ENCODE measurements at places on chromosomes 5 and 9. TPM values are rescaled to one million over a fixed set of nuclear protein-coding genes. Genes with fewer than 3 reads are reported as not detected.

DNA sequence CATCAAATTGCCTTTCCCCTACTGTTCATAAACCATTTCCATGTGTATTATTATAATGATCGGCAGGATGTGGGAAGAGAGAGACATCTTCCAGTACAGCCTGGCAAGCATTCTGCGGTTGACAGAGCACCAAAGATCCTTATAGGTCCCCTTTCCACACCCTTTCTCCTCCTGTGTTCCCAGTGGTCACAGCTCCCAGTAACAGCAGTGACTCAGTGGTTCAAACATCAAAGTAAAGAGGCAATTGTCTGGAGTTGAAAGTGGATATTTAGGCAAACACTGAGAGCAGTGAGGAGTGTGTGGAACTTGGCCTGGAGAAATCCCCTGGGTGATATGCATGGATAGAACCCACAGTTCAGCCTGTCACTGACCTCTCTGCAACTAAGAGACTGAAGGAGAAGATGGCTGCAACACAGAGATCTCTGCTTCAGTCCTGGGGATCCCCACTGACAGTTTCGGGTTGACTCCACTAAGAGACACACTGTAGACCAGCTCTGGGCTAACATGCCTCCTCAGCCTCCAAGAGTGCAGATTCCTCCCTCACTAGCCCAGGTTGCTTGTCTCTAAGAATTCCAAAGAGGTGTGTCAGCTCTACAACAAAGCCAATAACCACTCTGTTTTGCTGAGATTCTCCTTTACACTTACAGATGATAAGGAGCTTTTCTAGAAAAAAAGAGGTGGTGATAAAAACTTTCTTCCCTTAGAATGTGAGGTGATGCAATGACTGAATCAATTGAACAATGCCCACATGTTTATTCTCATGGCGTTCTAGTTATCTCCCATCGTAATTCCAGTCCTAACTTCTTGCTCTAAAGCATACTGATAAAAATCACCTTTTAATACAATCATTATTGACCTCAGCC, 94.4 kb upstream of the IL6ST start:
- no peak for DNase-seq

- DNase-seq, result no peak
These were observed 59.0 kb downstream of the SCAMP1 start for GRCh38 chr5:78419396-78419795.

GRCh38 chr5:59724482-59725391, 168.8 kb downstream of the PDE4D start:
- DNase-seq, result no peak

GRCh38 chr9:129606161-129607026, 14.5 kb downstream of the C9orf50 start:
- DNase-seq, result no peak

GRCh38 chr9:105432247-105432842, 15.5 kb upstream of the FSD1L start:
- DNase-seq, result no peak

DNA sequence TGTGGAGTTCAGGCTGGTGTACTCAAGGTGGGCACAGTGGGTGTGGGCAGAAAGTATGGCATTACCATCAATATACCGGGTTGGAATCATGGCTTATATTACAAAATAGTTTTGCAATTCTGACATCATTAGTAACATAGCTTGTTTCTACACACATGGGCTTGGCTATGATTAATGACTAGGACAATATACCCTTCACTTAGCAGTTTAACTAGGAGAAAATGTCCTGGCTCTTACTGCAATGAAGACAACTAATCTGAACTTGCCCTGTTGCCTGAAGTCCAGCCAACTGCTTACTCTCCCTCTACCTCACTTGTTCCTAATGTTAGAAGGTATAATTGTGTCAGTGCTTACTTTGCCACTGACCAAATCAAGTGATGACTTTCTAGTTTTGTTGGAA, 612.5 kb downstream of the EFNA5 start:
- DNase-seq, result no peak

GRCh38 chr9:125561509-125562148, 145.4 kb downstream of the MAPKAP1 start:
- no peak for DNase-seq

DNA sequence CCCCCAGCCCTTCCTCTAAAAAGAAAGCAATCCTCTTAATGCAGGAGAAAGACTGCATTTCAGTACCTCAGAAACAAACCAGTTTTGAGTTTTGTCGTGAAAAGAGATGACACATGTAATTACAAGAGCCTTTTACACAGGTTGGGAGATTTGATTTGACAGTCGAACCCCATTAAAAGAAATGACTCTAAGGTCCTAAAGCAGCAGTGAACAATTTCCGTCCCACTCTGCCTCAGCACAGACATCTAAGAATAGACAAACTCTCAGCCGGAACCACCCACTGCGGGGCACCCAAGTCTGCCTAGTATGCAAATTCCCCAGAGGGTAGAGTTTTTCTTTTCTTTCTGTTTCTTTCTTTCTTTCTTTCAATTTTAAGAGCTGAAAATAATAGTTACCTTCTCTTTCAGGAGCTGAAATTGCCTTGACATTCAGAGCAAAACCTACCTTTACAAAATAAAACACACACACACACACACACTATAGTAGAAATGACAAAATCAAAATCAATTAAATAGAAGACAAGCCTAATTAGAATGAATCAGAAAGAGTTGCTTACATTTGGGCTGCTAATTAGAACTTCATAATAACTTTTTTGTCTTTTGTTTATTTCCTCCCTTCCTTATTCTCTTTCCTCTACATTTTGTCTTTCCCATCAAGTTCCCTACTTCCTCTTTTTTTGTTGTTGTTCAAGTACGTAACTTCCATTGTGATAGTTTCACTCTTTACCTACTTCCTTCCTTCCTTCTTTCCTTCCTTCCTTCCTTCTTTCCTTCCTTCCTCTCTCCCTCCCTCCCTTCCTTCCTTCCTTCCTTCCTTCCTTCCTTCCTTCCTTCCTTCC, 65.1 kb downstream of the BASP1 start:
- DNase-seq, result no peak

GRCh38 chr5:93302711-93303110, 278.3 kb downstream of the NR2F1-AS1 start:
- no peak for DNase-seq

- DNase-seq, result no peak
These were observed 16.7 kb downstream of the CEP78 start for GRCh38 chr9:78252616-78253015.

GRCh38 chr9:68547417-68547816, 6.7 kb upstream of the TMEM252 start:
- DNase-seq, result no peak

GRCh38 chr9:137760426-137760825, 117.2 kb upstream of the CACNA1B start:
- no peak for DNase-seq

LRRC14B gene
- polyA plus RNA-seq, result 0.14 TPM

CMYA5 gene
- 5.9 TPM for polyA plus RNA-seq

TARS1 gene
- polyA plus RNA-seq, result 96.0 TPM

TMEM215 gene
- polyA plus RNA-seq, result not detected

PCDHA1 gene
- not detected for polyA plus RNA-seq

MELK gene
- polyA plus RNA-seq, result 22.4 TPM

Data from left lung (tissue), 14 donors.